ENCODE measurements at places on chromosomes 16 and 17.

- peak; percentile 16 for DNase-seq
Measured at GRCh38 chr17:8628172-8628571, 2.4 kb downstream of the MYH10 start.

GRCh38 chr16:13313351-13313750 lies 412.0 kb downstream of the SHISA9 start:
- DNase-seq: no peak

- DNase-seq: no peak
Measured at GRCh38 chr16:50889746-50890145, 147.9 kb downstream of the CYLD start.

DNA sequence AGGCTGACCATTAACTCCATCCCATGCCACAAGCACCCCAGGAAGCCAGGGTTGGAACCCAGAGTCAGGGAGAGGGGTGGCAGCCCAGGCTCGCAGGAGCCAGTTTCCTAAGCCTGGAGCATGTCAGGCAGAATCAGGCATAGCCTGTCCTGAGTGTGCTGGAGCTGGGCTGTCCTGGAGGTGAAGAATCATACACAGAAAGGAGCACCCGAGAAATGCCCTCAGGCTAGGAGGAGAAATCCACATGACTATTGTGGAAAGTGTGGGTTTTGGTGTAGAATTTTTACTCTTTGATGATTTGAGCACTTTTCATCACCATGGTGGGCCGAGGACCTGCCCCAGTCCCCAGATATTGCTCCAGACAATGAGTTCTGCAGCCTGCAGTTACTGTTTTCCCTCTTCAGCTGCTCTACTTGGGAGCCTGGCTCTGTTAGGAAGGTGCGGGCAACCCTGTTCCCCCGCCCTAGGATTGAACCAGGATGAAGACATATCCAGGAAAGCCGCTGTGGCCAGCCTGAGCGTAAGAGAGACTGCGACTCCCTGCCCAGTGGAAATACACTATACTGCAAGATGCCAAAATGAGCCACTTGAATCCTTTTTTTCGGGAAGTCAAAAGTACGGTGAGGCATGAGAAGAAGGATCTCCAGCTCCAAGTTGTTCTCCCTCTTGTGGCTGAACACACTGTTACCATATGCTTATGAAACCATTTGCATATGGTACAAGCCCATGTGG lies 29.0 kb upstream of the HEATR6 start:
- peak; percentile 60 for DNase-seq

DNA sequence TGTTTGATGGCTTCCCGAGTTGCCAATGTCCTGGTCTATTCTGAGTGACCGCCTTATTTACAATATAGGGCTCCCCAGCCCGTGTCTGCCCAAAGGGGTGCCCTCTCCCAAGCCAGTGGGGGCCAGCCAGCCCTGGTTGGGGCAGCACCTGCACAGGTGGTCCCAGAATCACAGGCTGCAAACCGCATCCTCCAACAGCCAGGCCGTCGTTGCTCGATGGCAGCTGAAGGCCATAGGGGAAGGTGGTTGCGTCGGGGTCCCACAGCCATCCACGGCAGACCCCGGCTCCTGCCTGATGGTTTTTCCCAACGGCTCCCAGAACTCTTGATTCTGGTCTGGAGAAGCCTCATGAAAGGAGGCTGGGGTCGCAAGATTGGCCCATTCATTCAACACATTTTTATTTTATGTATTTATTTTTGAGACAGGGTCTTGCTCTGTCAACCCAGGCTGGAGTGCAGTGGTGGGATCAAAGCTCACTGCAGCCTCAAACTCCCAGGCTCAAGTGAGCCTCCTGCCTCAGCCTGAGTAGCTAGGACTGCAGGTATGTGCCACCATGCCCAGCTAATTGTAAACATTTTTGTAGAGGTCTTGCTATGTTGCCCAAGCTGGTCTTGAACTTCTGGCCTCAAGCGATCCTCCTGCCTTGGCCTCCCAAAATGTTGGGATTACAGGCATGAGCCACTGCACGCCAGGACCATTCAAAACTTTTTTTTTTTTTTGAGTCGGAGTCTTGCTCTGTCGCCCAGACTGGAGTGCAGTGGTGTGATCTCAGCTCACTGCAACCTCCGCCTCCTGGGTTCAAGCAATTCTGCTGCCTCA lies 79.0 kb upstream of the TOB1 start:
- DNase-seq: no peak

DNA sequence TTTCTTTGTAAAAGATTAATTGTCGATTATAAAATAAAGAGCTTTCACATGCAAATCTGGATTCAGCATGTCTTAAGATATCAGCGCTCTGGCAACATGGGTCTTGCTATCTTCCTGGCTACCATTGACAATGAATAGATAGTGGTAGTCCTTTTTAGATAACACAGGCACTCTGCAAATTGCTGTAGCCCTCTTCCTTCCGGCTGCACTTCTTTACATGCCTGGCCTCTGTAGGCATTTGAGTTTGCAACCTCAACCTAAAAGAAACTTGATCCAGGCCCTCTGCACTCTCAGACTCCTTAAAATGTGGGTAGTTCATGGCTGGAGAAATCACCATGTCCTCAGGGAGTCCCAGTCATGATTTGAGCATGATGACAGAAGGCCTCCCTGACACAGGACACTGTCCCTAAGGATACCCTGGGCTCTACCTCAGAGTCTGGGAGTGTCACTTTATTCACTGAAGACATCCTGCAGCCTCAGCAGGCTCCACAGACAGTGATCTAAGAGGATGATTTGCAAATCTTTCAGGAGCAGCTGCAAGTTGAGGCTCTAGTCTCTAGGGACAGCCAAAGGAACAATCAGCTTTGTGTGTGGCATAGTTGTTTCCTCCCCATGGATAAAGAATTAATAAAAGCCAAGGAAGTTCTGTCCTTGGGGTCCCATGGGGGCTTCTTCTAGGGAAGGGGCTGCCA lies 529.4 kb downstream of the RBFOX1 start:
- DNase-seq: no peak

Measured in GM23248 (cell line).